Heart left ventricle (tissue), 16 donors: ENCODE measurements at places on chromosomes 2 and 18. TPM values are rescaled to one million over a fixed set of nuclear protein-coding genes. Genes with fewer than 3 reads are reported as not detected.

DNA sequence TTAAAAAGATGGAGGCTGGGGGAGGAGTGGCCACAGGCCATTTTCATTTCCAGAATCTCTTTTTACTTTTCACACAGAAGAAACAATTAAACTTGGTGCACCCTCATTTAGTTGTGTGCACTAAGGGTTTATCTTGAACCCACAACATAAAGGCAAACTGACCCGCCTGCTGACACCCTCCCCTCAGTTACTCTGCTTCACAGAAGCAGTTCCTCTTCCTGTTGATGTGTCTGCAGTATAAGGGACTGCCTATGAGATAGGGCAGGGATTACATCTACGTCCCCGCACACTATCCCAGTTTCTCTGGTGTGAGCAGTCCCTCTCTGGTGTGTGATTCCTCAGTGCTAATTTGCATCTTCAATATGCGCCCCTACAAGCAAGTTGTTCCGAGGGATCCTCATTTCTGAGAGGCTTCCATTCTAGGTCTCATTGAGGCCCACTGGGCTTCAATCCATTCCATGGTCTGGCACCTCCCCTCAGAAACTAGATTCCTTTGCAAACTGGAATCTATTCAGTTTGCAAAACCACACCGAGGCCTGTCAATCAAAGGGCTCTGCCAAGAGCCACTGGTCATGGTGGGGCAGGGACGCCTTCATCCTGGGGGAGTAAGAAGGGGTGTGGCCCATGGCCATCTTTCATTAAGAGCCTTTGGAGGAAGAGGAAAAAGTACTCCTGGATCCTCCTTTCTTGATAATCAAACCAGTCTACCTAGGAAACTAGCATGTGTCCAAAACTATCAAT is 12.3 kb downstream of the CREG2 start:
- DNase-seq, result no peak

The DSG2 gene
- 21.9 TPM for polyA plus RNA-seq

DNA sequence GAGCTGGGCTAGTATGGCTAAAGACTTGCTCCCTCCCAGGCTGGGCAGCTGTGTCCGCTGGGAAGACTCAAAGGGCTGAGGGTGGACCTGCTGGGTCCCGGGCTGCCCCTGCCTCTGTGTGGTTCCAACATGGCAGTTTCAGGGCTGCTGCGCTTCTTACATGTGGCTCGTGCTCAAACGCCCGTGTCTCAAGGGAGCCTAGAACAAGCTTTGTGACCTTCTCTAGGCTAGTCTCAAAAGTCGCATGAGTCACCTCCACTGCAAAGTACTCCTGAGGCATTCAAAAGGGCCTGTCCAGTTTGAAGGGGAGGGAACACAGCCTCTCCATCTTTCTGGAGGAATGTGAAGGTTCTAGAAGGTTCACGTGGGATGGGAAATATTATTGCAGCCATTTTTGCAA is 44.7 kb upstream of the RAB31 start:
- DNase-seq, result no peak

GRCh38 chr18:63073481-63073880 is 246.1 kb downstream of the BCL2 start:
- no peak for DNase-seq

- DNase-seq, result no peak
Observed at GRCh38 chr2:109057686-109058085, 68.7 kb upstream of the EDAR start.

DNA sequence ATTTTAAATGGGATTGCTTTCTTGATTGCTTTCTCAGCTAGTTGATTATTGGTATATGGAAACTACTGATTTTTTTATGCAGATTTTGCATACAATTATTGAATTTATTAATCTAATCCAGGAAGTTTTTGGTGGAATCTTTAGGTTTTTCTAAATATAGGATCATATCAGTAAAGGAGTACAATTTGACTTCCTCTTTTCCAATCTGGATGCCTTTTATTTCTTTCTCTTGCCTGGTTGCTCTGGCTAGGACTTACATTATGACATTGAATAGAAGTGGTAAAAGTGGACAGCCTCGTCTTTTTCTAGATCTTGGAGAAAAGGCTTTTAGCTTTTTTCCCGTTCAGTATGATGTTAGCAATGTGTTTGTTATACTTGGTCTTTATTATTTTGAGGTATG is 51.3 kb downstream of the OTX1 start:
- no peak for DNase-seq

DNA sequence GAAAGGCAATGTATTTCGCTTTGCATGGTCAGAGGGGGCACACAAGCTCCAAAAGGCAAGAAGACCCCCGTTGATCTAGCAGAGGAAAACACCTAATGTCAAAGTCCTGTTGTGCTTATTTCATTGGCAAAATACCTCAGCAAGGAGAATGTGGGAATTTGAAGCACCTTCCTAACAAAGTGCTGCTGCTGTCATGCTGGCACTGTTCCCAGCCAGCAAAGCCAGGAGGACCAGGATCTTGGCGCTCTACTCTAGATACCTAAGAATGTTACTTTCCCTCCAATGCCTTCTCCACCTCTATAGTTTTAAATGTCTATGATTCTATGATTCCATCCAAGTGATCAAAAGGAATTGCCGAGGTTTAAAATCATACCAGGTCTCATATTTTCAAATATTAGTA is 867.9 kb upstream of the POU3F3 start:
- DNase-seq, result no peak

GRCh38 chr2:64228918-64229317 is 84.7 kb upstream of the PELI1 start:
- no peak for DNase-seq

DNA sequence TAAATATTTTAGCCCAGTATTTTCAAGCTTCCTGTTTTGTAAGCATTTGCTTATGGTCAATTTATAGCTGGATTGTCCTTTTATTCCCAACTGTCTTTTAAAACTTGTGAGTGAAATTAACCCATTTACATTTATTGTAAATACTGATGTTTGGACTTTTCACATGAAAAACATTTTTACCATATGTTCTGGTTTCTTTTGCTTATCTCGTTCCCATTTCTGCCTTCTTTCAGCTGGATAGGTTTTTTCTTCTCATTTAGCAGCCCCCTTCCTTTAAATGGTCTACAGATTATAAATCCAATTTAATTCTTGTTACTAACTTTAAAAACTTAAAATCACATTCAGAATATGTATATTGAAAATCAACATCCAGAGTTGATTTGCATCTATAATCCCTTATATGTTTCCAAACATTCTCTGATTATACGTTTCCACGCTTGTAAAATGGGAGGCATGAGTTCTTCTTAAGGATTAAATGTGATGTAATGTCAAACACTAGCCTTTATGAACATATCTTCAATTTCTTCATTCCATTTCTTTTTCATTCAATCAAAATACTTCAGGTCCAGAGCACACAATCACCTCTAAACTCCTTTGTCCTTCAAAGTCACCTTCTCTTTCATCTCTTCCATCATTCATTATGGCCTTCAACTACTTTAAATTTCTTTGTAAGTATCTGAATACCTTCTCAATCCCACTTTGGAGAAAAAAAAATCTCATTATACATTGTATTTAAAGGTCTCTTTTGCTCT is 1.1 kb upstream of the KDM3A start:
- no peak for DNase-seq

The GRB14 gene
- polyA plus RNA-seq, result 3.2 TPM

The PROM2 gene
- polyA plus RNA-seq, result 1.4 TPM

- no peak for DNase-seq
Observed at GRCh38 chr2:152278526-152278925, 56.4 kb upstream of the FMNL2 start.

The LHCGR gene
- 0.30 TPM for polyA plus RNA-seq

The CPLX4 gene
- polyA plus RNA-seq, result not detected

DNA sequence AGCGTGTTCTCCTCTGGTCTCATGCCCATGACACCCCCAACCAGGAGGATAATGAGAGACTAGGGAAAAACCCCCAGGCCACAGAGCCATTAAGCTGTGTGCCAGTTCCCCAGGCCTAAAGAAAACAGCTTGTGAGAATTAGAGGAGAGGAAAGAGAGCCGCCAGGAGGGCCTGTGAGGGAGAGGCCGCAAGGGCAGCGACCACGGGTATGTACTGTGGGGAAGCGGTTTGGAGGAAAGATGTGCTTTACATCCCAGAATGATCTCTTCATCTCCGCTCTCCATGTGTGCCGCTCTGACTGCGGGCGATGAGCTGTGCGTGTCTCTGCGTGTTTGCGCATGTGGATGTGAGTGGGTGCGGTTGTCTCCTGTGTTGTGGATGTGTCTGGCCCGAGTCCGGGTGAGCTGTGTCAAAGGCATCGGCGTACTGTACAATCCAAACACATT is 82.9 kb downstream of the DYSF start:
- no peak for DNase-seq

- no peak for DNase-seq
Observed at GRCh38 chr2:107091163-107091864, 205.3 kb upstream of the ST6GAL2 start.

DNA sequence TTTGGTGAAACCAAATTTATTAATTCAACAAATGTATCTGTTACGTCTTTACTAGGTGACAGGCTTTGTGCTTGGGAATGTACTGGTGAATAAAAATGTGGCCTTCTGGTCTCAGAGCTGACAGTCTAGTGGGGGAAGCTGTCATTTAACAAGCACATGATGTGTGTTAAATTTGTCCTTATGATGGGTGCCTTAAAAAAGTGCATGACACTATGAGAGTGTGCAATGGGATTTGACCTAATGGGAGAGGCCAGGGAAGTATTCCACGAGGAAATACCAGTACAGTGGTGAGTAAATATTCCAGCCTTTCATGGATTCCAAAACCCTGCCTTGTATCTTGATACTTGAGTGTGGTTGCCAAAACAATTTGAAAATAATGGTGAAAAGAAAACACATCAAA is 308.9 kb downstream of the PLCL1 start:
- no peak for DNase-seq

The TGIF1 gene
- 8.8 TPM for polyA plus RNA-seq

The FOXI3 gene
- not detected for polyA plus RNA-seq

DNA sequence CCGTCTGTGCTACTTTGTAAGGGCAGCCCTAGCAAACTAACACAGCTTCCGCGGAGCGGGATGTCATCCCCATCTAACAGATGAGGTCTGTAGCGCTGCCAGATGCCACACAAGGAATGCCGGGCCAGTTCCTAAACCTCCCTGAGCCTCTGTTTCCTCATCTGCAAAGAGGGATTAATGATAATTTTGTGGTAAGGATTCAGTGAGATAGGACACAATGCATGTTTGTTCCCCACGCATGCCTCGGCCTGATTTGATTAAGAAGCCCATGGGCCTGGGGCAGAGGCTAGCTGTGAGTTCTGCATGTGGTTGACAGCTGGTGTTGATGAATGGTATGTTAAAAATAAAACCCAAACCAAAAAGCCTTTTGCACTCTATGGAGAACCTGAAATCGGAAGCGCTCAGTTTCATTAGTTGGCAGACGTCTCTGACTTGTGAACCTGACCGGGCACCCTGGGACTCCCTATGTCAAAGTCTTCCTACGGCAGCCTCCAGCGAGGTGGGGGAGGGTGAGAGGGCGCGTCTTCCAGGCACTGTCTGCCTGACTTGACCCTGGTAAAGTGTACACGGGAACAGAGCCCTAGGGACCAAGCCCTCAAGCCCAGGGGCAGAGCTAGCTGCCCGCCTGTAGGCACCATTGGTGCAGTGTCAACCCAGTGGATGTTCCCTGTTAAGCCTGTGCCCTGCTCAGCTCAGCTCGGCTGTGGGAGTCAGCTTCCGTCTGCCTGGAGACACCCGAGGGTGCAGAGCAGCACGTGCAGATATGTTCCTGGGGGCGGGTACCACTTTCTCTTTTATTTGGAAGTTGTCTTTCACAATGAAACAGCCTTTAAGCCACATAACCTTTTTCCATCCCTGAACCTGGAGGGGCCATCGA is 14.8 kb upstream of the INHBB start:
- no peak for DNase-seq

The PIEZO2 gene
- 0.04 TPM for polyA plus RNA-seq

GRCh38 chr2:121055501-121055900 is 229.5 kb downstream of the TFCP2L1 start:
- no peak for DNase-seq

GRCh38 chr2:182949052-182949451 is 82.6 kb upstream of the FRZB start:
- DNase-seq, result no peak

DNA sequence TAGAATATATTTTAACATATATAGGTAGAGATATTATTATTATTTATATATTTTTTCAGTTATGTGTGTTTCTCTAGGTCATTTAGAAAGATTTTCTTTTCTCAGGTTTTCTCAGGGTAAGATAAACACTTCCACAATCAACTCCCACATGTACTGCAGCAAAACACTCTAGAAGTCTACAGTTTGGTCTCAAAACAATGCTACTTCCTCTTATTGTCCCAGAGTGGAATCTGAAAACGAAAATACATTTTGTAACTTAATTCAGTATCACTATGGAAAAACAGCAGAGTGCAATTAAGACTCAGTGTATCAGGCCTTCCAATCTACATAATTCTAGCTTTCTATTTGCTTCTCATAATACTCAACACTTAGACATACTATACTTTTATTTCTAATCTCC is 190.1 kb upstream of the SLC35G4 start:
- DNase-seq, result no peak

DNA sequence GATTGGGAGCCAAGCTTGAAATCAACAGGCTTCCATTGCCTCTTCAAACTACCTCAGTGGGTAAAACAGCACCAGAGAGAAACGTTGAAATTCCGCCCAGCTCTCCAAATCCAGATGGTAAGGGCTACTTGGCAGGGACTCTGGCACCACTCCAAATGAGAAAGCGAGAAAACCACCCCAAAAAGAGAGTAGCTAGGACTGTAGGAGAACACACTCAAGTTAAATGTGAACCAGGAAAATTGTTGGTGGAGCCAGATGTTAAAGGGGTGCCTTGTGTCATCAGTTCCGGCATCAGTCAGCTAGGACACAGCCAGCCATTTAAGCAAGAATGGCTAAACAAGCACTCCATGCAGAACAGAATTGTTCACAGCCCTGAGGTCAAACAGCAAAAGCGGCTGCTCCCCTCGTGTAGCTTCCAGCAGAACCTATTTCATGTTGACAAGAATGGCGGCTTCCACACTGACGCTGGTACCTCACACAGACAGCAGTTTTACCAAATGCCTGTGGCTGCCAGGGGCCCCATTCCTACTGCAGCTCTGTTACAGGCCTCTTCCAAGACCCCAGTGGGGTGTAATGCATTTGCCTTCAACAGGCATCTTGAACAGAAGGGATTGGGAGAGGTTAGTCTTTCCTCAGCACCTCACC is 167.3 kb downstream of the ASXL3 start:
- no peak for DNase-seq

DNA sequence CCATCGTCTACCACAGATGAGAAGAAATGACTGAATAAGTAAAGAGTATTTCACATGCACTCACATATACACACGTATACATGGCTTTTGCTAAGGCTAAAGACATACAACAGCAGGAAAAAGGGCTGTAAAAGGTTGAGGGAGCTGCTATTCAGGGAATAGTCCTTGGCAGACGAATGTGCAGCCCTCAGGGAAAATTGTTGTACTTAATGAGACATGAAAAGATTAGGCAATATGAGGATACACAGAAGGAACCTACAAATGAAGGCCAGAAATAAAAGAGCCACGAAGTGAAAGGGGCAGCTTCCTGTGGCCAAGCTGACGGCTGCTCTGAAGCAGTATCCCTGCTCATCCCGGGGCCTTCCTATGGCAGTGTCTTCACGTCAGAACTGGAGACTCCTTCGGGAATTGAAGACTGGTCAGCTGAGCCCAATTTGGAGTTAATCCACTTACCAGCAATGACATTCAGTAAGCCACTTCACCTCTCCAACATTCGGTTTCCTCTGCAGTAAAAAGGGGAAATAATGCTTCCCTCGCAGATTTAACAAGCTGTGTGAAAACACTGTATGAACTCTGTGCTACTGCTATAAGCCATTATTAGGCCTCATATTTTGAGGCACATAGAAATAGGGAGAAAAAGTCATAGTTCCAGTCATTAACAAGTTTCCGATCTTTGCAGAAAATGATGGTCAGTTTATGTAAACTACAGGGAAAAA is 221.8 kb downstream of the STK39 start:
- DNase-seq, result no peak
